ENCODE measurements at places on chromosomes 12 and 14.

GRCh38 chr12:50533203-50533584 lies 28.4 kb downstream of the DIP2B start:
- DNase-seq: no peak

DNA sequence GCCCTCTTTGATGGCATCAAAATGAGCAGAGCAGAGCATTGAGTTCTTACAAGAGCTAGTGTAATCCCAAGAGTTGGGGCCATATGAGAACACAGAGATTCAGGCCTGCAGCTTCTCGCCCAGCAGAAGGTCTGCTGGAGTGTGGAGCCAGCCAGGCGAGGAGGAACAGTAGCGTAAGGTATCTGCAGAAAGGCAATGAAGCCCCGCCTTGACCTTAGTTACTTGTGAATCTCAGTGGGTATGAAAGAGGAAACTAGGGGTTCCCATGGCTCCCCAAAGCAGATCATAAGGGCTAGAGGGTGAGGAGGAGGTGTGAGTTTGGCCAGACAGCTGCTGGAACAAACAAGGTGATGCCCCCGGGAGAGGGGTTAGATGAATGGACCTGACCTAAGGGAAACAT lies 49.4 kb downstream of the SLC8A3 start:
- DNase-seq: no peak

GRCh38 chr14:102630405-102630804 lies 38.0 kb downstream of the RCOR1 start:
- DNase-seq: no peak

- no peak for DNase-seq
Observed at GRCh38 chr12:70042675-70043074, 200.6 kb upstream of the CNOT2 start.

DNA sequence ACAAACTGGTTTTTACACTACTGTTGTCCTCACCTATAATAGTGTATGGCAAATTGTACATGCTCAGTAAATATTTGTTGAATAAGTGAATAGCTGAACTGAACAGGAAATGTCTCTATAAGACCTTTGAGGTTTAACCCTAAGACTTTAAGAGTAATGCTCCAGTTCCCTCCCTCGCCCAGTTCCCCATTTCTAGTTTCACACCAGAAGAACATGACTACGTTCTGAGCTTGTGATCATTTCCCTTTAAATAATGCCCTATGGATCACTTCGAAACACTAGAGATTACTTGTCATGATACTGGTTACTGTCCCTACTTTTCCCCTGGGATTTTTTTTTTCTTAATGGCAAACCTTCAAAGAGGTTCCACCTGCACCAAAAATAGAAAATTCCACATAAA lies 69.3 kb downstream of the PRKD1 start:
- DNase-seq: no peak

DNA sequence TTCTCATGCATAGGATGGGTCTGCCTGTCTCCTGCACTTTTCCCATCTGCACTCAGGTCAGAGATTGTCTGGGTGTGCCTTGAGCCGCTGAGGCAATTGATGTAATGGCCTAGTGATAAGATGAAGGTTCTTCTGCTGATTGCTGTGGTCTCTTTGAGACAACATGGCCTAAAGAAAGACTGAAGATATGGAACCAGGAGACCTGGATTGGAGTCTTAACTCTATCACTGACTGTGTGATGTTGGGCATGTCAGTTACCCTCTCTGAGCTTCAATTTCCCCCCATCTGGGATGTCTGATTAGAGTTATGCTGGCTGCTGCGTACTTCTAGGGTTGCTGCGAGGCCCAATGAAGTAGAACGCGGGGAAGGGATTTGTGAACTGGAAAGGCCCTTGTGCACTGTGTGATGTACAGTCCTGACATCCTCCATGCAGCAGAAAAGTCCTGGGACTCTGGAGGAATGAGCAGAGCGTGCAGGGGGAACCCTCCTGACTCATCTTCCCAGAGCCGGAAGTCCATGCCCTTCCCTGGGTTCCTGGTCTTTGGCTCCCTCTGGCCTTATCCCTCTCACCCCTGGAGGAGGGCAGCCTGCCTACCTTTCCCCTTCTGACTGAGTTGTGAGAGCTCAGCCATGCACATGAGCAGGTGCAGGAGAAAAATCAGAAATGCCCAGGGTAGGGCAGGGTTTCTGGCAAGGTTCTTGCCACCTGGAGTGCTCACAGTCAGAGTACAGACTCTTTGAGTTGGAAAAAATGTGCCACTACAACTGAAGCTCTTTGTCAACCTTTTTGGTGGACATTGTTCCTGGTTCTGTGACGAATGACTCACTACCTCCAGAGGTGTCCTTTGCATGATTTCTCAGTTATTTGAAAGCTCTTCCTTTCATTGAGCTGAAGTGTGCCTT lies 21.1 kb downstream of the PLEKHD1 start:
- no peak for DNase-seq

DNA sequence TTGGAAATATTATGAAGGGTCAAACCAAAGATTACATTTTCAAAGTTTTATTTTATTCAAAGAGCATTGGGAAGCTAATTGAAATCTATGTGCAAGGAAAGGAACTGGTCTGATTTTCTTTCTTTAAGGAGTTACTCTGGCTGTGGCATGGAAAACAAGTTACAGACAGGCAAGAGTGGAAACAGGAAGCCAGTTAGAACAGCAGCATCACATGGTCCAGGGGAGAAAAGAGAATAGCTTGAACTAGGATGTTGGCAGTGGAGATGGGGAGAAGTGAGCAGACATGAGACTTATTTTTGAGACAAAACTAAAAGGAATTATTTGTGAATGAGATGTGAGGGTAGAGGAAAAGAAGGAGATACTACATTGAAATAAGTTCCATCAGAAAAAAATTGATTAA lies 3.4 kb downstream of the OR11G2 start:
- DNase-seq: no peak

- no peak for DNase-seq
Observed at GRCh38 chr14:79281244-79282152, 929.8 kb downstream of the DIO2 start.

DNA sequence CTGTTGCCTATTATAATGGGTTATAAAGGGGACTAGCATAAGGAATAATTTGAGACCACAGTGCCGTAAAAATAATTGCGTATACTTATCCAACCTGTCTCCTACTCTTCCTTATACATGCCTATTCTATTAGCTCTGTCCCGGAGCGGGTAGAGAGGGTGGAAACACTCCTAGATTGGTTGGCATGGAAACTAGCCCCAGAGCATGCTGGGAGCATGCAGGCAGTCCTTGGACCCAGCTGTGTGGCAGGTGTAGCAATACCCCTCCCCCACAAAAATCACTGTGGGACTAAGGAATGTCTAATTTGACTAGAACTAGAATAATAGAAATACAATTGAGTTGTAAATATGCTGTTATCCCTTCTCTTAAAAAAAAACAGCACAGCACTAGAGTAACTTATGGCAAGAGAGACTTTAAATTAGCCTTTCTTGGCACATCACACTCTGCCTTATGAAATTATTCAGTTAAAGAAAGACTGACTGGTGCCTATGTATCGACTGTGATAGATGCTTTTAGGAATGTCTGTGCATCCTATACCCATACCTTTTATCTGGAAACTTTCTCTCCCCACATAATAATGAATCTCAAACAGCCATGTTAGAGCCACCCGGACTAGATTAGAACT lies 244.0 kb upstream of the DAAM1 start:
- DNase-seq: no peak

DNA sequence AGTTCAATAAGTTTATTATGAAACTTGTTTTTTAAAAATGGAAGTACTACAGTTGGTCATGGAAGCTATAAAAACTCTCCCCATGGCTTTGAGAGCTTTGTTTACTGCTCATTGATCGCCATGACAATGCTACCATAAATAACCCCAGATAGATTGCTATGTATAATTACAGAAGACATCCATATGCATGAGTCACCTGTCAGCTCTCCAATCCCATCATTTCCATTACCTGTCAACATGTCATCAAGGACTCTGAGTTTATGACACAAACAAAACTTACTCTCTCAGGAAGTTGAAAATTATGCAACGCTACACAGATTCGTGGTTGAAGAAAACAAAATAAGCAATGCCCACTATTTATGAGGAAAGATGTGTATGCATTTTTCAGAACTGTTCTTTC lies 144.4 kb downstream of the SEC23A start:
- DNase-seq: no peak

DNA sequence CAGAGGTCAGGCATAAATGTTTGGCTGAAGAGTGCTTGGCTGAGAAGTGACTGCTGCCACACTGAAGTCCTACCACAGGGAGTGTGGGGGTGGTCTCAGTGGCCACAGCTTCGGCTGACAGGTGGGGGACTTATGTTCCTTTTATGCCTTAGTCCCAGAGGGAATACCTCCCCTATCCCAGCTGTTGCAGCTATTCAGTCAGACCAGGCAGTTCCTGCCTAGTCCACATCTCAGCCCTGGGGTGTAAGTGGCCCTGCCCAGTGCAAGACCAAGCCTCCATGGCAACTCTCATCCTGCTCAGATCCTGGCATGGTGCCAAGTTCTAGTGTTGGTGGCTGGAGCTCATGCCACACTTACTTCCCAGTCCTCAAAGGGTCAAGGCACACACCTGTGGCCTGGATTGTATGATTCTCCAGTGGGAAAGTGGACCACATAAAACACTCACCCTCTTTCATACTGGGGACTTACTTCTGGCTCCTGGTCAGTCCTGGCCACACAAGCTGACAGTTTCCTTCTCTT lies 161.3 kb upstream of the CAND1 start:
- DNase-seq: no peak

DNA sequence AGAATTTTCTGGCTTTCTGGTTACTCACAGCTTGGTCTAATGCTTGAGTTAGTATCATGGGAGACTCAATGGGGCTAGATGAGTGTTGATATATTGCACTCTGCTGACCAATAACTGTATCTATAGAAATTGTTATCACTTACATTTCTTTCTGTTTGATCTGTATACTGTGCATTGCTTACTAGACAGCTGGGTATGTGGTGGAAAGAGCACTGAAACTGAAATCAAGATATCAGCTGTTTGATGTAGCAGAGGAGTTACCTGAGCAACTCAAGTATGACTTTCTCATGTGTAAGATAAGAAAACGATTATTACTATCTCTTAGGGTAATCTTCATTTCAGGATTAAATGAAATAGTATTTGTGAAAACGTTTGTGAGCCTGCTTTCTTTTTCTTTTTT lies 183.0 kb downstream of the SLC15A5 start:
- no peak for DNase-seq

All from stimulated activated CD4-positive, alpha-beta T cell treated with anti-CD3 and anti-CD28 coated beads, Interleukin-15, amount 100 ng/mL, for 48 hours (primary cell).